ENCODE measurements at places on chromosomes 12 and 14. TPM values are rescaled to one million over a fixed set of nuclear protein-coding genes. Genes with fewer than 3 reads are reported as not detected.

- no peaks in the 10 kb centered on the region for H3K4me1 ChIP-seq
- no peaks in the 10 kb centered on the region for H3K36me3 ChIP-seq
- H3K27ac ChIP-seq = no peak overlapping the region
Measured at GRCh38 chr14:84806622-84807021, 723.3 kb upstream of the FLRT2 start.

- H3K36me3 ChIP-seq = no peaks in the 10 kb centered on the region
- H3K4me1 ChIP-seq = no peaks in the 10 kb centered on the region
- no peak overlapping the region for H3K27ac ChIP-seq
Measured at GRCh38 chr12:86666316-86666715, 410.1 kb upstream of the MGAT4C start.

GRCh38 chr14:44369401-44370123 lies 137.5 kb downstream of the FSCB start:
- no peak overlapping the region for H3K4me3 ChIP-seq
- H3K27ac ChIP-seq = no peak overlapping the region
- no peak for DNase-seq
- H3K36me3 ChIP-seq = no peaks in the 10 kb centered on the region
- no peaks in the 10 kb centered on the region for H3K27me3 ChIP-seq

GRCh38 chr14:82134411-82134810 lies 600.8 kb upstream of the SEL1L start:
- no peaks in the 10 kb centered on the region for H3K36me3 ChIP-seq
- peak; percentile 16 for DNase-seq
- H3K27me3 ChIP-seq = no peaks in the 10 kb centered on the region
- H3K27ac ChIP-seq = no peak overlapping the region
- no peaks in the 10 kb centered on the region for H3K4me1 ChIP-seq

GRCh38 chr14:50957296-50957695 lies 13.0 kb upstream of the PYGL start:
- H3K4me3 ChIP-seq = no peak overlapping the region
- H3K27ac ChIP-seq = no peak overlapping the region
- no peaks in the 10 kb centered on the region for H3K36me3 ChIP-seq
- peaks cover 7% of the 10 kb centered on the region for H3K4me1 ChIP-seq
- no peaks in the 10 kb centered on the region for H3K27me3 ChIP-seq

KRT6B gene
- not detected for polyA plus RNA-seq

IQSEC3 gene
- polyA plus RNA-seq = 4.3 TPM
